ENCODE measurements at places on chromosomes 2 and 18.

DNA sequence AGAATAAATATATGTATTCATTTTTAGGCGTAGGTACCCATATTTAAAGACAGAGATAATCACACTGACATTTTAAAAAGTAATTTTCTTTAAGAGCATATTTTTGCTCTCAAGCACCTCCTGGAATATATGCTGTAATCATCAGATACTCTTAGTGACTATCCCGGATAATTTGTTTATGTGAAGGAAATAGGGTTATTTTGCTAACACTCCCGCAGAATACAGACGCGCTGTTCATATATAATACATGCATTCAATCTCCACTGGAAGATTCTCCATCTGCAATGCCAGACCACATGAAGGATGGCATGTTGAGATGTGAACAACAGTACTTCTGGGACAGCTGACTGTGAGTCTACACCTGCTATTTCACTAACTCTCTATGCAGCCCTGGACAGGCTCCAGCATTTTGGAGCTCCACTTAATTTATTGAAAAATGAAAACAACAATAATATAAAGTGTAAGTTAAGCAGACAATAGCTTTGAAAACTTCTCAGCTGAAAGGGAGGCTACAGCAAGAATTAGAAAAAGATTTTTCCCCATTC is 430.6 kb downstream of the TMX3 start:
- no peak for DNase-seq

DNA sequence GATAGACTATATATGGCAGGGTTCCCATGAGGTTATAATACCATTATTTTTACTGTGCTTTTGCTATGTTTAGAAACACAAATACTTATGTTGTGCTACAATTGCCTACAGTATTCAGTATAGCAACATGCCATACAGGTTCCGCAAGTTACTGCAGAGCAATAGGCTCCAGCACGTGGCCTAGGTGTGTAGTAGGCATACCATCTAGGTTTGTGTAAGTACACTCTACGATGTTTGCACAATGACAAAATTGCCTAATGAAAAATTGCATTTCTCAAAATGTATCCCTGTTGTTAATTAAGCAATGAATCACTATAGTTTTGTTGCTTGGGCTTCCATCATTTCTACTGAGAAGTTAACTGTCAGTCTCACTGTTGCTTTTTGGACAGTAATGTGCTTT is 9.8 kb downstream of the CD302 start:
- DNase-seq: no peak

DNA sequence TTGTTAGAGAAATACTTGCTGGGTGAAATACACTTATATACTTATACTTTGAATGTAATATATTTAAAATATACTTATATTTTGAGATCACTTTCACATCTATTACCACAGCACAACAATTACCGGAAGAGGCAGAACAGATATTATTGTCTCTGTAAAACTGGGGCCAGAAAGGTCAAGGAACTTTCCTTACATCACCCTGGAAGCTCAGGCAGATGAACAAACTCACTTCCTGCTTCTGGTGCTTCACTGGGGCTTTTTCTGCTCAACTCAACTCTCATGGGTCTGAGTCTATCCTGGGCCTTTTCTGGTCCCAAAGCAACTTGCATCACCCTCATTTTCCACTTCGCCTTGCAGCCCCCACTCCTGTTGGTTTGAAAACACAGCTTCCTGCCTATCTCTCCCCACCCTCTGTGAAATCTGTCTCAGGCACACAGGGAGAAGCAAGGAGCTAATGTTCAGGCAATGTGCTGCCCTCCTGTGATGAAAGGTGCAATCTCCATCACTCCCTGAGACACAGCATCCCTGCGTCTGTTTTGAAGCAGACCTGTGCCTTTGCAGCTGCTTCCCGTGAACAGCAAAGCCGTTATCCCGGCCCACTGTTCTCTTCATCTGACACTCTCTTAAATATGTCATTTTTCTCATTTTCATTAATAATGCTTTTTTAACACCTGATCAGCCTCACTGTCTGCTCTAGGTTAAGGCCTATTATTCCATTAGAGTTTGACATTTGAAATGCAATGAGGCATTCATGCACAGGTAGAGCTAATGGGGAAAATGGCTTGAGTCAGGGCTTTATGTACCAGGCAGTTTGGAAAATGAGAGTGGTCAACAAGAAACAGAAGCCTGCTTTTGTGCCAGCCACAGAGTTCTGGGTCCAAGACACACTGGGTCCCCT is 251.9 kb upstream of the CHAC2 start:
- DNase-seq: no peak

DNA sequence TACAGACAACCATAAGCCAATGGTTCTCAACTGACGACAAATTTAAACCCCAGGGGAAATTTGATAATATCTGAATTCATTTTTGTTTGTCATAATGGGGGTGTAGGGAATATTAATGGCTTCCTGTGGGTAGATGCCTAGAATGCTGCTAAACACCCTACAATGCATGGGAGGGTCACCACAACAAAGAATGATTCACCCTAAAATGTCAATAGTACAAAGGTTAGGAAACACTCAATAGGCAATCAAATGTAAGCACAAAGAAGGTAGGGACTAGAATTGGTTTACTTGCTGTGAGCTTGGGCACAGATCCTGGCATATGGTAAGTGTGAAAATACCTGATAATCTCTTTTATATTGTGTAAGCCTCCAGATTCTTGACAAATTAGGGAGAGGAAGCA is 20.1 kb upstream of the FANCL start:
- DNase-seq: no peak

DNA sequence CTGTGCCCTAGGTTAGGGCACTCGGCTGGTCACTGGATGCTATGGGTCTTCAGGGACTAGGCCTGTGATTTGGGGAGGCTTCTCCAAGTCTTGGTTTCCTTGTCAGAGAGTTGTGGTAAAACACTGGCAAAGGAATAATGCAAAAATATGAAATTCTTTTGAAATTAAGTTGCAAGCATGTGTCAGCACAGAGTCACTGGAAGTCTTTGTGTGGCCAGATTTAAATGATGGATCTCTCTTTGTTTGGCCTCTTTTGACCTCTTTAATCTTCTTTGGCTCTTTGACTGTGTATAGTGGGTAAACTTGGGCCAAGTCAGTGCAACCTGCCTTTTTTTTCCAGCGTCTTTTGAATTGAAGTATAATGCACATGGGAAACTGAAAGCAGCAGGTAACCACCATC is 12.1 kb downstream of the HK2 start:
- DNase-seq: no peak

DNA sequence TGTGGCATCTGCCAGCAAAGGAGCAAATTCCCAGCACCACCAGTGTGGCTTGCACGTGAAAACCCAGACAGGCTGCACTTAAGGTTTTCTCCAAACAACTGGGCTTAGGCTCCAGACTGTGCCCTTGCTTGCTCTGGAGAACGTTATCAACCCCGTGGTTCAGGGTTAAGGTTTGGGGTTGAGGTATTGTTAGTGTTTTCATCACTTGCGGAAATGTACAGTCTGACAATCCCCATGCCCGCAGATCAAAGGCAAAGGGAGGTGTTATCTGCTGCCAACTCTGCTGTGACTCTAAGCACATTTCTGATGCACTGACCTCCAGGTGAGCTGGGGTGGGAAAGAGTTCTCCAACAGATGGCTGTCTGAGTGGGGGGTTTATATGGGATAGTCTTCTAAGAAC is 253.5 kb upstream of the NT5C1B start:
- DNase-seq: no peak

DNA sequence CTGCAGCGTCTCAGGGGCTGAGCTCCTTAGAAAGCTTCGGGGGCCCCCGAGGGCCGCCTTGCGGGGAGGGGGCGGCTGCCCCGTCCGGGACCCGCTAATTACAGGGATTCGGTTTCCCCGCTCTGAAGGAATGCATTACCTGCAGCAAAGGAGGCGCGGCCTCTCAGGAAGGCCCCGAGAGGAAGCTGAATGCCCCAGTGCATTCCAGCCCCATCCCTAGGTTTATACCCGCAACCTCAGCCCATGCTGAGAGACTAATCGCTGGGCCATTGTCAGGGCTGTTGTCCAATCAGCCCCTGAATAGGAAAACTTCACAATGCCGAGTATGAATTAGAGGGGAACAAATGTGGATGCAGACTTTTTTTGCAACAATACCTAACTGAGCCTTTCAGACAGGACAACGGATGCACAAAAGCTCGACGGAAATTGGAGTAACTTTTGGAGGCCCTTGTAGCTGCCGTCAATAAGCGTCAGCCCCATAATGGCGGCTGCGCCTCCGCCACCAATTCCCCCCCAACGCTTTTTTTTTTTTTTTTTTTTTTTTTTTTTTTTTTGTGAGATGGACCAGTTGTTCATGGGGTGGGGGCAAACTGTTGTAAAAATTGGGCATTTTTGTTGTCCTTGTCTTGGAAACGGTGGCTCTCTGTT is 138.6 kb upstream of the SIX3 start:
- no peak for DNase-seq

DNA sequence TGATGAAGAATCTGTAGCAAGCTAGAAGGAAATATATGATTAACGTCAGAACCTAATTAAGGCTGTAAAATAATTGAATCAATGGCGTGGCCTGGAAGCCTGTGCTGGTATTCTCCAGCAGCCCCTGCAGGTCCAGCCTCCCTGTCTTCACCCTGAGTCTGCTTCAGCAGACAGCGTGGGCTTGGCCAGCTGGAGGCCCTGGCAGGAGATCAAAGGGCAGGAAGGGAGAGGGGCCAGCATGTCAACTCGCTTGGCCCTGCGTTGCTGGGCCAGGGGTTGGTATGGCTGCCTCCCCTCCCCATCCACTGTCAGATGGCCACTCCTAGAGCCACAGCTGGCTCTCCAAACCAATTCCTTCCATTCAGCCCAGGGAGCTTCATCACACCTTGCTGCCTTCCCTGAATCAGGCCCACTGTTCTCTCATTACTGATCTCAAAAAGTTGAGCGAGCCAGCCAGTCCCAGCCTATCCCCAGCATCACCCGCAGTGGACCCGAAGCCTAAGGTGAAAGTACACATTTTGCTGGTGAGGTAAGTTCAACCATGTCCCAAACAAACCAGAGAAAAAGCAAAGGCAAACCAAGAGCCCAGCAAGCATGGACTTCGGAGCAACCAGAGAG is 228.4 kb upstream of the AGAP1 start:
- no peak for DNase-seq

- no peak for DNase-seq
Measured at GRCh38 chr2:25606892-25607291, 66.5 kb downstream of the DTNB start.

GRCh38 chr2:159538801-159539200 is 77.5 kb downstream of the BAZ2B start:
- no peak for DNase-seq

GRCh38 chr2:7476371-7476770 is 559.2 kb downstream of the RNF144A start:
- DNase-seq: no peak

DNA sequence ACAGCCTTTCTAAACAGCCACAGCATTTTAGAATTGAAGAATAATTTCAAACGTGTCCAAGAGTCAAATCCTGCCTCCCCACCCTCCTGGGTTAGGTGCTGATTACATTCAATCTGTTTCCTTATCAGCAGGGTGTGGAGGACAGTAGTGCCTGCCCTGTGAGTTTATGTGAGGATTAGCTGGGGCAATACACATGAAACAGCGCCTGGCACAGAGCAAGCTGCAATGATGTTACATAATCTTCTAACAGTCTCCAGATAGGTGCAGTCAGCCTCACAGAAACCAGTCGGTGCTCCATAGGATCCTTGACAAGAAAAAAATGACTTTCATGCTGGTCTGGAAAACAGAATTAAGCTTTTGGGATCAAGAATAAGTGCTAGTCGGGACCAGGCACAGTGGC is 91.7 kb upstream of the ITGA6 start:
- DNase-seq: no peak

DNA sequence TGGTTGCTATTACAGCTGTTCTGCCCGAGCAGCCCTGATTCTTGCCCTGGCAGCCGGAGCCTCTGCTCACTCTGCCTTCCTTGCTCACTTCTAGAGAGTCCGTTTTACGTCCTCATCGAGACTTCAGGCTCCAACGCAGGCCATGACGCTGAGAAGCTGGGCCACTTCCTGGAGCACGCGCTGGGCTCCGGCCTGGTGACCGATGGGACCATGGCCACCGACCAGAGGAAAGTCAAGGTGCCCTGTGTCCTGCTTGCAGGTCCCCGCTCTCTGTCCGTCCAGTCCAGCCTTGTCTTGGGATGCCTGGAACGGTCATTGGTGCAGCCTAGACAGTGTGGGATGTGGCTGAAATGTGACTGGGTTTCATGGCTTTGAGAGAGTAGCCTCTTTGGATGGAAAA is 16.7 kb downstream of the D2HGDH start:
- no peak for DNase-seq

- no peak for DNase-seq
Measured at GRCh38 chr18:7000484-7001096, 117.0 kb downstream of the LAMA1 start.

- no peak for DNase-seq
Measured at GRCh38 chr2:69567909-69568300, 75.6 kb downstream of the AAK1 start.

All from stimulated activated CD8-positive, alpha-beta memory T cell treated with anti-CD3 and anti-CD28 coated beads, Interleukin-12 subunit alpha, Interleukin-12 subunit beta, amount 100 ng/mL, for 1 hour (primary cell).